Anterior cingulate cortex (tissue), 58 donors: ENCODE measurements at places on chromosomes 4 and X.

GRCh38 chrX:85882601-85883000 is 164.8 kb downstream of the CHM start:
- no peak for DNase-seq

DNA sequence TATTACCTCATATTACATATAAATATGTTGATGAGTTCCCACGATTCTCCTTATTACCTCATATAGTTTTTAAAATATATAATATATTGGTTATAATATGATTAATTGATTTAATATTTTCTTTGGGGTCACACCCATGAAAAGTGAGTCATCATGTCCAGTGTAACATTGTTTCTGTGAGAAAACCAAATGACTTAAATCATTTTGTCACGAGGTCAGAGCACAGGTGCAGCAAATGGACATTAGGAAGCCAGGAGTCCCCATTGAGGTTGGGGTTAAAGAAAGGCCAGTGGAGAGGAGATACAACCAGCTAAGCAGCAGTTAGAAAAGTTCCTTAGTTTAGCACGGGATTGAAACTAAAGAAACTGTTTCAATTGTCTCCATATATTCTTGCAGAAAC is 133.9 kb upstream of the RAPGEF2 start:
- DNase-seq = no peak

- DNase-seq = no peak
Observed at GRCh38 chr4:38111717-38112116, 151.5 kb downstream of the PTTG2 start.

DNA sequence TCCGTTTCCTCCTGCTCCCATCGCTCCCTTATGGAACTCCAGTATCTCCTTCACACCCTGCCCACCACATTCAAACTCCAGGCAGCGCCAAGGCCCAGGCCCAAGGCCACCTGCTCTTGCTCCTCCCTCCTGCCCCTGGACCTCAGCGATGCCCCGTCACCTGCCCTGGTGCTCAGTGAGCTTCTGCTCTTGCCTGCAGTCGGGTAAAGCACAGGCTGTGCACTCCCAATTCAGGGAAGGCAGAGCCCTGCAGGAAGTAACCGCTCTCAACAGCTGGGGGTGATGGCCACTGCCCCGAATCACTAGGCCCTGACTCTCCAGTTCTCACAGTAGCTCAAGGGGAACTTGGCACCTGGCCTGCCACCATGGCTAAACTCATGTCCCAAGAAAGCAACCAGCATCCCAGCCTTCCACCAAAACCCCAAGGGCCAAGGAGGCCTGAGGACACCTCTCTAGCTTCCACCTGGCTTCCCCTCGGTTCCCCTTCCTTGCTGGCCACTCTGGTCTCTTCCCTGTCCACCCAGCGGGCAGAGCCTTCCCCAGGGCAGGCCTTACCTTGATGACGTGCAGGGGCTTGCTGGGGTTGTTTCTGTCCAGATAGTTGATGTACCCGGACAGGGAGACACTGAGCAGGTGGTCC is 29.3 kb downstream of the WDR1 start:
- no peak for DNase-seq

- no peak for DNase-seq
Observed at GRCh38 chrX:74536832-74537371, 77.5 kb downstream of the RLIM start.

DNA sequence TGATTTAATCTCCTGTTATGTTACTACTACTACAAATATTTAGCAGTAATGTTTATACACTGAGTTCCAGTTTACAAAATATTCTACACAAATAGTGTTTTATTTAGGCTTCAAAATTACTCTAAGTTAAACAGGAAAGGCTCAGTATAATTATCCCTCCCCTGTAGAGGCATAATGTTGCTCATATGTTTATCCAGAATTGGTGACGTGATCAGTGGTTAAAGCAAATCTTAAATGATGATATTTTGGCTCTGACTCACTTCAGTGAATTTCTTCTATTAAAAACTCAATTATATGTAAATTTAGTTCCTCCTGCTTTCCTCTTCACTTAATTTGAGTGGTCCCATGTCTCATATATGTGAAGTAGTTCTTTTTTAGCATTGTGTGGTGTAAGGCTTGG is 438.5 kb downstream of the ADGRL3 start:
- DNase-seq = no peak

- DNase-seq = no peak
Observed at GRCh38 chrX:646796-647195, 16.2 kb downstream of the SHOX start.

DNA sequence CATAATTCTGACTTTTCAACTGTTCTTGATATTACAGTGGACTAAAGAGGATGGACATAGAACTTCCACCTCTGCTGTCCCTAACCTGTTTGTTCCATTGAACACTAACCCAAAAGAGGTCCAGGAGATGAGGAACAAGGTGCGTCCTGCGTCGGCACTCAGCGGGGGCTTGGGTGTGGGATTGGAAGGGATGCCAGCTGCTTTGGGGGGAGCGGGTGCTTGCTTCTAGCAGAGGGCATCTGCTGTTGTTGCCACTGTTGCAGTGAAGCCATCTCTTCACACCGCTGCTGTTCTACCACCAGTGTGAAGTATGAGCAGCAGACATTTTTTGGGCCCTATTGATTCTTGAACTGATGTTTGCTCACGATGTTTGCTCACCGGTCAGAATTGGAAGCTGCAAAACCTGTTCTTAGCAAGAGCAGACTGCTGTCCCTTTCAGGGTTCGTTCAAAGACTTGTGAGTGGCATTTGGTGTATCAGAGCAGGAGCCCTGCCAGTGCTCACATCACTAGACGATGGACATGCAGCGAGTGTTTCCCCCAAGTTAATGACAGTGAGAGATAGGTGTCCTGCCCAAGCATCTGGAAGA is 55.4 kb downstream of the NOP14 start:
- DNase-seq = no peak

GRCh38 chr4:98565681-98566301 is 92.6 kb downstream of the TSPAN5 start:
- no peak for DNase-seq

DNA sequence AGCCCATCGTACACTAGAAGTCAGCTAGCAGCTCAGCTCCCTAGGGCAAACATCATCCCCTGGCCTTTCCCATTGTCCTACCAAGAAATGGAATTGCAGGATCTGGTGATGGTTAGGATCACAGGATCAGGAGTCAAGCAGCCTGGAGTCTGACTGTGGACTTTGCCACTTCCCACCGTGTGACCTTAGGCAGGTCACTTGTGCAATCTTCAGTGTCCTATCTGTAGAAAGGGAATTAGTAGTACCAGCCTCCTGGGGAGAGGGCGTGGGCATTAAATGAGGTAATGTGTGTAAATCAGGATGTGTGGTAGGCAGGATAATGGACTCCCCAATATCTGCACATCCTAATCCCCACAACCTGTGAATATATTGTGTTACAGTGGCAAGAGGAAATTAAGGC is 38.6 kb upstream of the APLN start:
- no peak for DNase-seq

DNA sequence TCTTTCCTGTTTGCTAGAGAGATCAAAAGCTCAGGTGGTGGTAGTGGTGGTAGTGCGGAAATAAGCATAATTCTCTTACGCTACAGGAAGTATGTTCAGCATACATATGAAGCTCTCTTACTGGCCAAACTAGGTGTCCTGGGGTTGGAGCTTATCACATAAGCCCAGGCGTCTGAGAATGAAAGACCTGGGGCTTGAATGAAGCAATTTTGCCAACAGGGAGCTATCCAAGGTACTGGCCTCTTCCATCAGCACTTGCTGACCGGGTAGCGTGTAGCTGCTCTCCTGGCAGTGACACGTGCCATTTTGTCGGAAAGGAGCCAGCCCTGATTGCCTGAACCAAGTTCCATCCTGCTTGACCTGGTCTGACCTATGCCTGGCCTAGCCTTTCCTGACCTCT is 65.9 kb upstream of the HPF1 start:
- DNase-seq = no peak

- DNase-seq = no peak
Observed at GRCh38 chr4:188433741-188434315, 294.6 kb downstream of the TRIML1 start.

DNA sequence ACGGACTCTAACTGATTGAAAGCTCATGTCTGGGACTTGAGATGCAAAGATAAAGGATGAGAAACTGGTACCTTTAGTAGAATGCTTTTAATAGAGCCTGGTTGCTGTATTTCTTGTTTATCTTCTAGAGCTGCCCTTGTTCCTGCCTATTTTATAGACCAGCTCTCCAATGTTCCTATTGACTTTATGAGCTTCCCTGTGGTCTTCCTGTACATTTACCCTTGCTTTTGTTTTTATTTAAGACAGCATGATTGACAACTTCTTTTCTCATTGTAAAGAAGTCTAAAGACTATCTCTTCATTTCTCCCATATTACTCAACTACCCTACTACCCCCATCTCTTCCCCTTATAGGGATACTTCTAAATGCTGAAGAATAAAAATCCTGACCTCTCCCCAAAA is 174.7 kb downstream of the UGT8 start:
- DNase-seq = no peak
